ENCODE measurements at places on chromosomes 4 and X.

- no peak for DNase-seq
Observed at GRCh38 chr4:74990276-74990875, 57.5 kb downstream of the PARM1 start.

DNA sequence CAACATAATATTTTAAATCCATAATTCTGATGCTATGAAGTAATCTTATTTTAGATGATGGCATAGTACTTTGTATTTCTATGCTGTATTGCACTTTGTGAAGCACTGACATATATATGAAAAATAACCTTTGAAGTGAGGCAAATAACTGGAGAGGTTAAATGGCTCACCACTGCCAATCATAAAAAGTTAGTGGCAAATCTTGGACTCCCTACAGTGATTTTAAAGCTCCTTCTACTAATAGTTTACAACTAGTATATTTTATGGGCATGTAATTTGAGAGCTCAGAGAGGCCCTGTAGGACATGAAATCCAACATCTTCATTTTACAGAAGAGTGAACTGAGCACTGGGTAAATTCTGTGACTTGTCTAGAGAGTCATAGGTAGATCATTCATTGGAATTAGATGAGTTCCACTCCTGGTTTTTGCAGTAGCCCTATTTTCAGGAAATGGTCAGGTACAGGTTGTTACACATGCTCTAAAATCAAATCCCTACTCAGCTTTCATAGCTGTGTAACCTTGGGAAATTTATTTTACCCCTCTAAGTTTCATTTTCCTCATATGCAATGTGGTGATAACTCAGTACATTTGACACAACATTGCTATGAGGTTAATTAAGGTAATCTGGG is 804 bp upstream of the GC start:
- DNase-seq: no peak

DNA sequence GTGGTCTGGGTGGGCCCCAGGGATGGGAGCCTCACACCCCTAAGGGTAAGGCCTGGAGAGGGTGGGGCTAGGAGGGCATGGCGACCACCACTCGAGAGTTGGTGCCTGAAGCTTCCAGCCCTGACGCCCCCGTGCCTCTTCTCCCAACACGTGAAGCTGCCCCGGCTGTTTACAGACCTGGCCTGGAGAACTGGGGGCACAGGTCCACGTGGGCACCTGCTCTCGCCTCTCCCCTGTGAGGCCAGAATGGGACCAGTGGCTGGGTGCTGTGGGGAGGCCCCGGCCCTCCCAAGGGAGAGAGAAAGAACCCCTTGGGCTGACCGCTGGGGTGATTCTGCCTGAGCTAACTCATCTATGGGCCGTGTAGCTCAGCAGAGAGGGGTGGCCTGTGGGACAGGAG is 15.5 kb downstream of the NAT8L start:
- DNase-seq: no peak

DNA sequence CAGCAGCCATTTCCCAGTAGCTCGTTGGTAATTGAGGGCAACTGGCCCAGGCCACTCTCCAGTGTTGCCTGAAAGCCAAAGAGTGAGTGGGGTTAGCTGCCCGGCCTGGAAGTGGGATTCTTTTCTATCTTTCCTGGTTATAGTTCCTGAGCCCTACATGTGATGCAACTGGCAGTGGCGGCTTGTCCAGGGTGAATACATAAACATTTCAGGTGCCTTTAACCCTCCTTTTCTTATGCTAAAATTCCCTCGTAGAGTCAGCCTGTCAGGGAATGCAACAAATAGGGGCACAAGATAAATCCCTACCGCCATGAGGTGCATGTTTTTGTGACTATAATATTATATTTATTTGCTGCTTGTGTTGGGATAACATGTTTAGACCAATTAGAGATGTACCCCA is 13.4 kb upstream of the HERC5 start:
- DNase-seq: no peak

DNA sequence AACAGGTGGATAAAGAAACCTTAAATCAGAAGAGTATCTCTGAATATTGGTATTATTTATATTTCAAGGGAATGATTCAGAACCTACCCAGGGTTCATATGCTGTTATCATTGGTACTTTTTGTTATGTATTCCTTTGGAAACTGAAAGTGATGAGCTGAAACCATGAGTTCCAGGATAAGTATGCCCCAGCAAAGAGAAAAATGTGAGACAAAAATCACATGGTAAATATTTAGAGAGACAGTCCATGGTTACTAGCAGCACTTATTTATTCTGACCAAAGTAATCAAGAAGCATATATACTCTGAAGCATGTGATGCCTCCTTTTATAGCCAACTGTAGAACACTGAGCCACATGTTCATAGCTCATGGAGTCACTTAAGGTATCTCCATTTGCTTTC is 277.7 kb downstream of the ARAP2 start:
- no peak for DNase-seq

DNA sequence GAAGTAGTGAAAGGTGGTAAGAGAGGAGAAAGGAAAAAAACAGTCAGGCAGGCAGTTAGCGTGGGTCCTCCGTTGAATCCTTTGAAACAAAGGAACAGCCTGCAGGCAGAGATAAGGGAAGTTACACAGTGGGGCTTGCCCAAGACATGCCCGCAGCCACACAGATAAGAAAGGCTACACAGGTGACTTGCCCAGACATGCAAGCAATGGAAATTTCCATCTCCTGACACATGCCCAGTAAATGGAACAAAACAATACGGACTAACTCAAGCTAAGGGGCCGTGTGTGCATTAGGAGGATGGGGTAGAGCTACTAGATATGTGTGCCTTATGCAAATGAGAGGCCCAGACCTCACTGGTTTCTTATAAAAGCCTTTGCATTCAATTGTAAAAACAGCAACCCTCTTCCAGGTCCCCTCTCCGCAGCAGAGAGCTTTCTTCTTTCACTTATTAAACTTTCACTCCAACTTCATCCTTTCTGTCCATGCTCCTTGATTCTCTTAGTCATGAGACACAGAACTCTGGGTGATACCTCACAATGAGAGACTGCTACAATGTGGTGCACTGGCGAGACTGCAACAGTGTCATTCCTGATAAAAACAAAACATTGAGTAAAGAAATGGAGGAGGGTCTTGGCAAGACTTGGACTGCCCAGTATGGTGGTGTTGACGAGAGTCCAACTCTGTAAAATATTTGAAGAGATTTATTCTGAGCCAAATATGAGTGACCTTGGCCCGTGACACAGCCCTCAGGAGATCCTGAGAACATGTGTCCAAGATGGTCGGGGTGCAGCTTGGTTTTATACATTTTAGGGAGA is 997.4 kb upstream of the PRKX start:
- no peak for DNase-seq

DNA sequence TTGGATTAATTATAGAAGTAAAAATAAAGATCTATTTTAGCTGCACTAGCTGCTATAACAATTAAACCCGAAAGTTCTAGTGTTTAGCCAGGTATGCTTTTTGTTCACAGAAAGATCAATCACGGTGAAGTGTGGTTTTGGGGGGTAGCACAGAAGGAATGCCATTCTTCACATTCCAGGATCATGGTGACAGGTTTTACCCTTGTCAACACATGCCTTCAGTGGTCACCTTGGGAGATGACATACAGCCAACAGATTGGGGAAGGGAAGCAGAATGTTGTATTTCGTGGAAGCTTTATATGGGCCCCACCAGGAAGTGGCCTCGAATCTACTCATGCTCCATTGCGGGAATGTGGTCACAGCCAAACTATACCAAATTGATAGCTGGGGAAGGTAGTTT is 753.6 kb downstream of the RAPGEF2 start:
- DNase-seq: peak; percentile 4

Data from NCI-H82 (cell line).